ENCODE measurements at places on chromosomes 16 and 17. TPM values are rescaled to one million over a fixed set of nuclear protein-coding genes. Genes with fewer than 3 reads are reported as not detected.

DNA sequence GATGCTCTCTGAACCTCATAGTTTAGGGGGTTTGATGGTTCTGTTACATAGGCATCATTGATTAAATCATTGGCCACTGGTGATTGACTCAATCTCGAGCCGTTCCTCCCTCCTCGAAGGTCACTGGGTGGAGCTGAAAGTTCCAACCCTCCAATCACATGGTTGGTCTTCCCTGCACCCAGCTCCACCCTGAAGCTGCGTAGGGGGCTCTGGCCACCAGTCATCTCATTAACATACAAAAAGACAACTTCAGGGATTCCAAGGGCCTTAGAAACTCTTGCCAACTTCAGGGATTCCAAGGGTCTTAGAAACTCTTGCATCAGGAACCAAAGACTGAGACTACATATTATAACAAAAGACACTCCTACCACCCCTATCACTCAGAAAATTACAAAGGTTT is 306.5 kb upstream of the TNRC6C start:
- DNase-seq = no peak

KRTAP1-4 gene
- not detected for total RNA-seq

VMO1 gene
- 4.3 TPM for total RNA-seq

GRCh38 chr17:46044286-46044928 is 45.4 kb downstream of the STH start:
- peak; percentile 76 for DNase-seq

- DNase-seq = no peak
Measured at GRCh38 chr16:54422569-54422978, 136.0 kb upstream of the IRX3 start.

NPW gene
- 1.6 TPM for total RNA-seq

DNA sequence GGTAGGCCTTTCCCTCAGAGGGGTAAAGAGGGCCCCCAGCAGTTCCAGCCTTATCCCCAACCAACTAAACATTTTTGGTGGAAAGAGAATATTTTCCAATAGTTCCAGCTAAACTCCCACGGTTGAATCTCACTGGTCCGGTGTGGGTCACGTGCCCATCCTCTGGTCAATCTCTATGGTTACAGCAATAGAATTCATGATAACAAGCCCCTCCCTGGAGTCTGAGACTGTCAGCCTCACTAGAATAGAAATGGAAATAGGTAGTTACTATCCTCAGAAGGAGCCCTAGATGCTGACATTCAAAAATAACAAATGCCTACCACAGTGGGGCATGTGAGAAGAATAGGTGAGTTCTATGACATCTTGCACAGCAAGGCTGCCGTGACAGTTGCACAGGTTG is 37.5 kb upstream of the LITAF start:
- DNase-seq = no peak

CDRT15 gene
- 0.36 TPM for total RNA-seq

ARHGAP44 gene
- total RNA-seq = 1.6 TPM

GRCh38 chr17:20721171-20721570 is 141.6 kb downstream of the CDRT15L2 start:
- no peak for DNase-seq

CFAP52 gene
- total RNA-seq = not detected

DNA sequence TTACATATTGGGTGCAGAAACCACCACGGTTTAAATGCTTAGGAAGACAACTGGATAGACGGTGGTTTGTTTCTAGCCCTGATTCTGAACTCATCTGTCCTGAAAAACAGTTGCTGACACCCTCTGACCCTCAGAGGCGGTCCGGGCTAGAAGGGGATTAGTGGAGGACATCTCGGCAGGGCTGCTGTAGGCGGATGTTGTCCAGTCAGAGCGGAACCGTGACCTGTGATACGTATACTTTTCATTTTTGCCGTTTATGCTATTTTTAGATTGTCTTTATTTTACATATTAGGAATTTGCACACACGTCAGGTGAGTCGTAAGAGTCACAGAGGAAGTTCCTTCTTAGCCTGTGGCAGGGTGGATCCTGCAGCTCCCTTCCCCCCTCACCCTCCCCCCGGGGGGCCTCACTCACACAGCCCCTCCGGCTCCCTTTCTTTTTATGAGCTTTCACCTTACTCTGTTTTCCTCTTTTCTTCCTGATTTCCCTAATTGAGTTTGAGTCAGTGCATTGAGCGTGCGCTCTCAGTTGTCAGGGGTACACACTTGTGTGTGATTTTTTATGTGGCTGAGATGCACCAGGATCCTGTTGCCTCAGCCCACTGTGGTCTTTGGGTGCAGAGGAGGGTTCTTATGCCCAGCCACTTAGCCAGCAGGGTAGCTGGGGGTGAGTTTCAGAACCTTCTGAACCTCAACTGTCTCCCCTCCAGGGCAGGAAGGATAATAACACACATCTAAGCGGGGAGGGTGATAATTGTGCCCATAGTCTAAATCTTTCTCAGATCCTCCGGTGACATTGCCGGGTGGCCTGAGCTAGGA is 211.1 kb upstream of the CHMP6 start:
- peak; percentile 64 for DNase-seq

DNA sequence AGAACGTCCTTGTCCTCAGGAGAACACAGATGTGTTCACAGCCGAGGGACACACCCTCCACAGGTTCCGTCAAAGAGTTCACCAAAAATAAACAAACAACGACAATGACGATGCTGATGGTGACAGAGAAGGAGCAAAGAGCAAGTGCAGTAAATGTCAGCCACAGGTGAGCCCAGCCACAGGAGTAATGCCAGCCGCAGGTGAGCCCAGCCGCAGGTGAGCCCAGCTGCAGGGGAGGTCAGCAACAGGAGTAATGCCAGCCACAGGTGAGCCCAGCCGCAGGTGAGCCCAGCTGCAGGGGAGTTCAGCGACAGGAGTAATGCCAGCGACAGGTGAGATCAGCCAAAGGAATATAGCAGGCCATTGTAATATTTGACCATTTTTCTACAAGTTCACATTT is 315.2 kb downstream of the FOXL1 start:
- DNase-seq = no peak

SDK2 gene
- 15.2 TPM for total RNA-seq

GRCh38 chr16:6571044-6571443 is 761.6 kb upstream of the RBFOX1 start:
- DNase-seq = no peak

DNA sequence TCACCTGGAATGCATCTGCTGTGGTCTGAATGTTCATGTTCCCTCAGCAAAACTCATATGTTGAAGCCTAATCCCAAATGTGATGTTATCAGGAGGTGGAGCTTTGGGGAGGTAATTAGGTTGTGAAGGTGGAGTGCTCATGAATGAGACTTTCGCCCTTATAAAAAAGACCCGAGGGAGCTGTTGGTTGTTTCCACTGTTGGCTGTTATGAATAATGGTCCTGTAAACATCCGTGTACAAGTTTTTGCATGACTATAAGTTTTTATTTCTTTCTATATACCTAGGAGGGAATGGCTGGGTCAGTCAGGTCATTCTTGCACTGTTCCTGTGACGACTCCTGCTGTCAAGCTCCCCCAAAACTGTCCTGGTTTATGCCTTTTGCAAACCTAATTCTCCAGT is 9.6 kb upstream of the CHP2 start:
- DNase-seq = no peak

Measured in SJCRH30 (cell line).